Nucleus accumbens (tissue), 56 donors: ENCODE measurements at places on chromosomes 4 and X.

- no peak for DNase-seq
These were observed 103.2 kb downstream of the GC start for GRCh38 chr4:71680706-71681105.

GRCh38 chrX:110175146-110175545 is 142.7 kb downstream of the AMMECR1 start:
- no peak for DNase-seq

DNA sequence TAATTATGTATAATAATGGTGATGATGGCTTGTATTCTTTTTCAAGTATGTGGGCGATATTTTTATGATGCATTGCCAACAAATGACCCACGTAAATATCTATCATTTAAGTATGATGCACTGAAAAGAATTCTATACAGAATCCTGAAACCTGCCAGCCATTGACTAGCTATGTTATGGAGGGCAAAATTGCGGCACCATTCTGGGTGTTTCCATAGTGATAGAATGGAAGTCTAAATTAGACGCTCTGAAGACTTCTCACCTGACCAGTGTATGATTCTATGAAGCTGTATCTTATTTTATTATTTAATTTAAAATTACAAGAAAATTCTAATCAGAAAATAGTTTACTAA is 677 bp upstream of the CENPC start:
- no peak for DNase-seq

DNA sequence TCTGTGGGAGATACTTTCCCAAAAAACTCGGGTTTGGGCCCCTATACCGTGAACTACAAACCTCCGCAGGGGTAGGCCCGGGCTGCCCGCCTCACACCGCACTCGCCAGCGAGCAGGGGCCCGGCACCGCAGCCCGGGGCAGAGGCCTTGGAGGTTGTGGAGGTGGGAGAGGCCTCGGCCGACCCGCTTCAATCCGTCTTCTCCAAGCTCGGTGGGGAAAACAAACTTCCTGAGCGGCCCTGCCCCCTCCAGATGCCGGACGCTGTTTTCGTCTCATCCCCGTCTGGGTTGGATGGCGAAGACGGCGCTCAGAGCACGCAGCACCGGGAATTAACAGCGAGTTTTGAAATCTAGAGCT is 442 bp upstream of the MCUB start:
- DNase-seq, result no peak

- no peak for DNase-seq
These were observed 1548.5 kb upstream of the IGFBP7 start for GRCh38 chr4:58658701-58659100.
